ENCODE measurements at places on chromosomes 7 and 10.

GRCh38 chr7:139825666-139826290, 3.3 kb upstream of the TBXAS1 start:
- DNase-seq, result no peak

DNA sequence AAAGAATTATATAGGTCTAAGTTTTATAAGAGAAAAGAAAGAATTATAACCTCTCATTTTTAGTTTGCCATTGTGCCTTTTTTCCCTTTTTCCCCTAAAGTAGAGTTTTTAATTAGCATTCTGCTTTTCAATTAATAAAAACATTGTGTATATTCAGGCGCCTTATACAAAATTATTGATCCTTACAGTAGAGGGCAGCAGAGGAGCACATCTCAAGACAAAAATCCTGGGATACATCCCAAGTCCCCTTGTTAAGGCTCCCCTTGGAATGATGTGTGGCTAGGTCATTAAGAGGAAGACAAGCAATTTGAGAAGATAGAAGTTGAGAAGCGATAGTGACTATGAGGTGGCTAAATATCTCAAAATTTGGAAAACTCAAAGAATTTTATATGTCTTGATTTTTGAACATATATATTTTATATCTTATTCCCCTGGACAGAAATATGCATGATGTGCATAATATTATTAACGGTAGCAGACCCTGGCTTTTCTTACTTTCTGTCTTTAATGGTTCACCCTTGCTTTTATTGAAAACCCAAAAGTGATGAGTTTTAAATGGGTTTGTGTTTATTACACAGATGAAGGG, 19.1 kb upstream of the TPK1 start:
- DNase-seq, result no peak

DNA sequence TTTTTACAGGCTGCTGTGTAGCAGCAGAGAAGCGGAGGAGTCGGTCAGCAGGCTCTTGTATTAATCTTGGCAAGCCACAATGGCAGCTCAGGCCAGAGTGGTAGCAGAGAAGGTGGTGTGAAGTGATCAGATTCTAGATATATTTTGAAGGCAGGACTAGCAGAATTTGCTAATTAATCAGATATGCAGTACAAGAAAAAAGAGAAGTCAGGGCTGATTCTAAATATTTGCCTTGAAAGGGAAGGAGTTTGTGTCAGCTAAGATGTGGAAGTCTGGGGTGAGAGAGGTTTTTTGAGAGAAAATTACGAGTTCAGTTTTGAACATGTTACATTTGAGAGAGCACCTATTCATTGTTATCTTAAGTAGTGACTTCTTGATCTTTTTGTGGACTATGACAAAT, 176.3 kb downstream of the WNT2 start:
- no peak for DNase-seq

GRCh38 chr10:99232360-99232999, 3.2 kb downstream of the HPSE2 start:
- no peak for DNase-seq

DNA sequence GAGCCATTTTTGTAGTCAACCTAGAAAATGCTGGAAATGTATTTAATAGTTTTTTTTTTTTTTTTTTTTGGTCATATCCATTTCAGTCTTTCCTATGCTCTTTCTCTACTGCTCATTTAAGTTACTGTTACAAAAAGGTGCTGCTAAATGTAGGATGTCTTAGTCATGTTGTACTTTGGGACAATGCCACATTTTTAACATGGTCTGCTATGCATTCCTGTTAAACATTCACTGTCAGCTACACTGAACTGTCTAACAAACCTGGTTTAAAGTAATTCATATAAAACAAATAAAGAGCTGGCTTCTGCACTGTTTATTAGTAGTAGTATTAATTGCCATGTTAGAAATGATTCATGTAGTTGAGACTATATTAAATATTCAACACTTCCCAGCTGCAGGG, 108.6 kb downstream of the NSUN6 start:
- no peak for DNase-seq

DNA sequence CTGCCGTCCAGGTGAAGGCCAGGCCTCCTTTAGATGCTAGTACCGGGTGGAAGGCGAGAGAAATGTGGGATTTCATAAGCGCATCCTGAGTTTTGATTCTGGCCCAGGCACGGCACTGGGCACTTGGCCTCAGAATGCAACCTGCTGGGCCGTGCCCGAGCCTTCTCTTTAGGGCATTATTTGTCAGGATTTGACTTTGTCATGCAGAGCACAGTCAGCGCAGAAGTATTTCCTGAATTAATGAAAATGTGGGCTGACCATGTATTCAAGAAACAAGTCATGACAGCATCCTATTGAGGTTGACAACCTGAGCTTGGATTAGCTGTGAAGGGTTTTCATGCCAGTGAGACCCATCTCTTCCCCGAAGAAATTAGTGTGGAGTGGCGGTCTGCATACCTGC, 34.4 kb downstream of the RCC1L start:
- no peak for DNase-seq

DNA sequence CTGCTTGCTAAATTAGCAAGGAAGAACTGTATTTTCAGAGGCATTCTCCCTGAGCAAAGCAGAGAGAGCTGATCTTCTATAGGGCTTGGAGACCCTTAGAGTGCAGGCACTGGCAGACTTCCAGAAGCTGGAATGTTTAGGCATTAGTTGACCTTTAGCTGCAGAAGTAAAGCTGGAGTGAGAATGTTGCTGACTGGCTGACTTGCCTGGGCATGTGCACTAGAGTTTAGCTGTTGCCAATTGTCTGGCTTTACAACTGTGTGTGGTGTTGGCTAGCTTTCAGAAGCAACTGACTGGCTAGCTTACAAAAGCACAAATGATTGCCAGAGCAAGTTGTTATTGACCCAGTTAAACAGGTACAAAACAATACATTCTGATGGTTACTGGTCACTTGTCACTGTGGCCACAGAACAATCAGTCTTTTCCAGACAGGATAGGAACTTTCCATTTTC, 25.1 kb downstream of the FAM13C start:
- no peak for DNase-seq

DNA sequence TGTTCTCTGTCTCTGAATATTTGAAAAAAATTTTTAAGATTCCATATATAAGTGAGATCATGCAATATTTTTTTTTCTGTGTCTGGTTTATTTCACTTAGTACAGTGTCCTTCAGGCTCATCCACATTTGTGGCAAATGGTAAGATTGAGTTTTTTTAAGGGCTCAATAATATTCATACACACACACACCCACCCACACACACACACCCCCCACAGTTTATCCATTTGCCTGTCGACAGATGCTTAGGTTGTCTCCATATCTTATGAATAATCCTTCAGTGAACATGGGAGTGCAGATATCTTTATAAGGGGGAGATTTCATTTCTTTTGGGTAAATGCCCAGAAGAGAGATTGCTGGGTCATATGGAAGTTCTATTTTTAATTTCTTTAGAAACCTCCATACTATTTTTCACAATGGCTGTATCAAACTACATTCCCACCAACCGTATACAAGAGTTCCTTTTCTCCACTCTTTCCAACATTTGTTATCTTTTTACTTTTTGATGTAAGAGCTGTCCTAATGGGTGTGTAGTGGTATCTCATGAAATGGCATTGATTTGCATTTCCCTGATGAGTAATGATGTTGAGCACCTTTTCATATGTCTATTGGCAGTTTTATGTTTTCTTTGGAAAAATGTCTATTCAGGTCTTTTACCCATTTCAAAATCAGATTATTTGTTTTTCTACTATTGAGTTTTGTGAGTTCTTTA, 35.0 kb downstream of the AUTS2 start:
- DNase-seq, result no peak

- DNase-seq, result no peak
Observed at GRCh38 chr7:5217851-5218331, 27.9 kb downstream of the WIPI2 start.

DNA sequence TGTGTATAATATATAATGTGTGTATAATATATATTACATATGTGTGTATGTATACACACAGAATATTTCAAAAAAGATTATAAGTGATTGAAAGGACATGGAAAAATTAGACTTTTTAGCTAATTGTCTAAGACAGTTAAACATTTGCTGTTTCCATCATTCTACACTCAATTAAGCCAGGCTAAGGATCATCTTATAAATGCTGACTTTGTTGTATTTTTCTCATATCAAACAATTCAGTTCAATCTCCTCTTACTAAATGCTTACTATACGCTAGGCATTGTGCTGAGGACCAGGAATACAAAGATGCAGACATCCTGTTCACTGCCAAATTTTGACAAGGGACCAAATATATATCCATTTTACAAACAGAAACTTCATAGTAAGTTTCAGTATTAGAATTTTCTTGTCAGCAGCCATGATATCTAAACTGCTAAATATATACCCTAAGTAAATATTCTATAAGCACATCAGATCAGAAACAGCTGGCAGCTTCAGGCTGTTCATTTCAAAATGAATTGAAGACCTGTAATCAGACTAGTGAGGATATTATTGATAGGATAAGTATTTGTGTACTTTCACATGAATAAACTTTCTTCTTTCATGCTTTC, 10.3 kb upstream of the LRRN3 start:
- no peak for DNase-seq

GRCh38 chr10:69043931-69044531, 43.9 kb upstream of the SRGN start:
- no peak for DNase-seq

GRCh38 chr7:151176401-151176800, 8.9 kb upstream of the GBX1 start:
- DNase-seq, result no peak

GRCh38 chr10:110840225-110840922, 31.4 kb upstream of the PDCD4 start:
- DNase-seq, result no peak

DNA sequence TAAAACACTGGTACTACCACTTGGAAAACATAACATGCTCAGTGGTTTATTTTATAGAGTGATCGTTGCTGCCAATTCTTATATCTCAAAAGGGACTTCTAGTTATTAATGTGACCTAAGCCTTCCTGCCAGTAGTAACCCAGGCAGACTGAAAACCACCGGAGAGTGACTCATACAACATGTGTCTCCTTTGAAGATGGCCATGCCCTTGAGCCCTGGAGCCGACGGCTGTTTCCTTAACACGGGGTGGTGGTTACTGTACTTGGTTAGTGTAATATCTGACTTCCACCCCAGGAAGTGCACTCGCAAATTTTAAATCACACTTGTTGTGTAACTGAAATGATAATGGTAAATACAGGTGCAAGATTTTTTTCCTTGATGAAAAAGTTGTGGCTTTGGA, 30.5 kb downstream of the JAKMIP3 start:
- DNase-seq, result no peak

- DNase-seq, result no peak
Observed at GRCh38 chr10:30598105-30598776, 31.3 kb downstream of the LYZL2 start.

DNA sequence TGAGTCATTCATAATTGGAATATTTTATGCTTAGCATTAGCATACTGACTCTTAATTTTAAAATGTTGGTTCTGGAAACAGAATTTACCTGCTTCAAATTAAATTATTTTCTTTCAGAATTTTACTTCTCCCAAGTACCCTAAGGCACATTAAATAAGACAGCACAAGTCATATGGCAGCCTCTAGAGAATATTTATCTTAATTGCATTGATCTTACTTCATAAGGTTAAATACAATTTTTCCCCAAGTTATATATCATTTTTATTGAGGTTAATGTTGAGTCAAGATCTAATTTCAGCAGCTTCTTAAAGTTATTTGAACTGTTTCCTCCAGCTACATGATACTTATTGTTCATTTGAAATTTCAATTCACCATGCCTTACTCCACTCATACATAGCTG, 123.1 kb upstream of the IMMP2L start:
- no peak for DNase-seq

DNA sequence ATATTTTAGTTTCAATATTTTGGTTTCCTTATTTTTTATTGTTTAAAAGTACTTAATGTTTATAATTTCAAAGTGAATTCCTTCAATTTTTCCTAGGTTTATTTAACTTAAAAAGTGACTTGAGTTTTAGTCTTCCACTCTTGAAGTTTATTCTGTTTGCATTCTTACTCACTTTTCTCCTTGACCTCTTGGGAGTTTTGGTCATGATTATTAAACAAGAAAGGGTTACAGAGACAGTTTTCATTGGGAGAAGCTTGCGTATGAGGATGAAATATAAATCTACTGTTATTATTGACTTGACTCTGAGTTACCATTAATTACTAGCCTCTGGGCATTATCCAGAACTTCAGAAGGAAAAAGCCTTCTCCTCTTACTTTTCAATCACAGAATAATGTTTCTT, 216.0 kb downstream of the BMPER start:
- no peak for DNase-seq

DNA sequence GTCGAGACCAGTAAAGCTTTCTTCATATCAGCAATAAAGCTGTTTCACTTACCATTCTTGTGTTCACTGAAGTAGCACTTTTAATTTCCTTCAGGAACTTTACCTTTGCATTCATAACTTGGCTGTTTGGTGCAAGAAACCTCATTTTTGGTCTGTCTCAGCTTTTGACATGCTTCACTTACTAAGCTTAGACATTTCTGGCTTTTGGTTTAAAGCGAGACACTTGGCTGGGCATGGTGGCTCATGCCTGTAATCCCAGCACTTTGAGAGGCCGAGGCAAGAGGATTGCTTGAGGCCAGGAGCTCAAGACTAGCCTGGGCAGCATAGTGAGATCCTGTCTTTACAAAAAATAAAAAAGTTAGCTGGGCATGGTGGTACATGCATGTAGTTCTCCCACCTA, 15.8 kb downstream of the PLEKHA1 start:
- no peak for DNase-seq

DNA sequence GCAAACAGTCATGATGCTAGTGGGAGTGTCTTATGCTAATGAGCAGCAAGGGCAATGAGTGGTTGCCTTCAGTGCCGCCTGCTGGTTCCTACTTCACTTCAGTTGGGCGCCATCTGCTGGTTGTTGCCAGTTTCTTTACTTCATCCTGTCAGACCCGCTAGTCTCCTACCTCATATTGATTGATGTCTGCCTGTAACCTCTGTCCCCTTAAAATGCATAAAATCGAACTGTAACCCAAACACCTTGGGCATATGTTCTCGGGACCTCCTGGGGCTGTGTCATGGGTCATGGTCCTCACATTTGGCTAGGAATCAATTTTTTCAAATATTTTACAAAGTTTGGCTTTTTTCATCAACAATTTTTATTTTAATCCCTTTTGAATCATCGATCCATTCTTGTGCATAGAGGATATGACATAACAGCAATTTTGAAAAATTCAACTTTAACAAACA, 62.8 kb upstream of the C7orf33 start:
- DNase-seq, result peak; percentile 36

- DNase-seq, result no peak
Observed at GRCh38 chr10:96651998-96652431, 65.2 kb upstream of the TM9SF3 start.

- no peak for DNase-seq
Observed at GRCh38 chr7:36217211-36217960, 64.3 kb downstream of the EEPD1 start.

GRCh38 chr10:36721871-36722270, 403.5 kb upstream of the ANKRD30A start:
- no peak for DNase-seq

All from NCI-H187 treated with DMSO at 0.1 percent for 48 hours (cell line).